GM23248 (cell line): ENCODE measurements at places on chromosomes 7 and 10. TPM values are rescaled to one million over a fixed set of nuclear protein-coding genes. Genes with fewer than 3 reads are reported as not detected.
A peak's percentile ranks its signal among the peaks of the same experiment; 100 is the strongest.

The RAPGEF5 gene
- total RNA-seq: 0.86 and 1.0 TPM in 2 replicates

The LRRC18 gene
- not detected in 2 replicates for total RNA-seq

The NYAP1 gene
- not detected in 2 replicates for total RNA-seq

The IFT22 gene
- 40.1 and 51.9 TPM in 2 replicates for total RNA-seq

The PILRA gene
- not detected in 2 replicates for total RNA-seq

- no peak for DNase-seq
Measured at GRCh38 chr10:132690401-132690800, 95.5 kb downstream of the NKX6-2 start.

DNA sequence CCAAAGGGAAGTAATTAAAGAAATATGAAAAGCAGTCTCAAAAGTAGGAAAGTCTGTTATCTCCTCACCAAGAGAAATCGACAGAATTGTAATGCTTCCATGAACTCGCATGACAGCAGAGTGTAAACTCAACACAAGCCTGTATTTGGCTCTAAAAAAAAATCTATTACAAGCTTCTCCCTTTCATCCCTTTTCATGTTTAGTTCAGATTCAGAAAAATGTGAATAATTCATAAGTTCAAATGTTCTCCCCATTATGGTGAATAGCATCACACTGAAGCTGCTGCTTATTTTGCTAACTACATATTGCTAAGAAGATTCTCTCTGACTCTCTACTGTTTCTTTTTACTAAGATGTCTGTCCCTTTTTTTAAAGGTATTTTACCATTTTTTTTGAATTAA, 910.3 kb upstream of the MBL2 start:
- DNase-seq: no peak

GRCh38 chr7:111075498-111075897, 15.4 kb upstream of the LRRN3 start:
- no peak for DNase-seq

DNA sequence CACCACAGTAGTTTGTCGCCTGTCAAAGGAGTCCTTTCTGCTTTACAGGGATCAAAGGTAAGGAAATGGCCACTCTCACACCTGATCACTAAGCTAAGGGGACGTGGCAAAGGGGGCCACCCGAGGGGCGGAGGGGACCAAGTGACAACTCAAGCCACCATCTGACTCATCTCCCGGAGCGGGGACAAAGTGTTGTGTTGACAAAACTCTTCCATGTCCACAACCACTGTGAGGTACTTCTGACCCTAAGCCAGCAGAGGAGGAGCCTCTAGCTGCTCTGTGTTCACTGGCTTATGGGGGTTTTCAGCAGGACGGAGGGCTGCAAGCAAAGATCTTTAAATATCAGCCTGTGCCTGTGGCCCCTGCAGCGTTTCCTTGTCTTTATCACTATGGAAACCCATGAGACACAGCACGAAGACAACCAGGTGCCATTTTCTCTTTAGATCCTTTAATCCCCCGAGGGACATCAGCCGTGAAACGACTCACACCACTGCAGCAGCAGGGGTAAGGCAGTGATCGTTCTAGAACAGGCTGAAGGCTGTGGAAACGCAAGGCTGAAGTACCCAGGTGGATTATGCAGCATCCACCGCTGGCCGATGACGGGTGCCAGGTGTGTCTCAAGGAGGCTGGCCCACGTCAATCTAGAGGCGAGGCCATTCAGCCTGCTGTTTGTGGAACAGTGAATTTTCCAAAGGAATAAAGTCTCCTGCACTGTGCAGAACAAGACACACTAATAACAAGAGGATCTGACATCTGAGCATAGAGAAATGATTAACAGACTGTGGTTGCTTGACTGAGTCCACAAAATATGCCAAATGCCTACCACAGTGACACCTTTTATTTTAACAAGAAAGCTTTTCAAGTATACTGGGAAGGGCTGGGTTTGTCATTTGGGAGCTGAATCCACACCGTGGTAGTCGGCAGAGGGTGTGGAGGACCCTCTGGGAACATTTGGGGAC, 26.6 kb upstream of the DDC start:
- no peak for DNase-seq

- peak; percentile 88 for DNase-seq
Measured at GRCh38 chr7:112510001-112510742, 29.4 kb downstream of the LSMEM1 start.

DNA sequence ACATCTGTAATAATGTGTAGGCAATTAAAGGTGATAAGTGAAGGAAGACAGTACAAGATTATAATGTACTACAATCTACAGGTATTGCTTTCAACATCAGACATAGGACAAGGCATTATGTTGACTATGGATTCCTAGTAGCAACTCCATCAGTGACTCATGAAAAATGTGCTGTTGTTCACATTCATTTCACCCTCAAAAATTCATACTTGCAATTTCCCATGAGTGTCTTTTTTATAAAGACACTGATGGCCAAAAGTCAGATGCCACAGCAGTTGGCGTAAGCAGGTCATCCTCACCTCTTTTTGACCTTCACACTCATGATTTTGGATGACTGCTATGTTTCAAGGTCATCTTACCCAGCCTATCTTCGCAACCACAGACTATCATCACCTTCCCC, 100.0 kb upstream of the AMPH start:
- peak; percentile 58 for DNase-seq

- DNase-seq: peak; percentile 95
Measured at GRCh38 chr7:105224884-105225651, 163.7 kb downstream of the SRPK2 start.

- DNase-seq: no peak
Measured at GRCh38 chr7:137241655-137242360, 101.7 kb downstream of the PTN start.

DNA sequence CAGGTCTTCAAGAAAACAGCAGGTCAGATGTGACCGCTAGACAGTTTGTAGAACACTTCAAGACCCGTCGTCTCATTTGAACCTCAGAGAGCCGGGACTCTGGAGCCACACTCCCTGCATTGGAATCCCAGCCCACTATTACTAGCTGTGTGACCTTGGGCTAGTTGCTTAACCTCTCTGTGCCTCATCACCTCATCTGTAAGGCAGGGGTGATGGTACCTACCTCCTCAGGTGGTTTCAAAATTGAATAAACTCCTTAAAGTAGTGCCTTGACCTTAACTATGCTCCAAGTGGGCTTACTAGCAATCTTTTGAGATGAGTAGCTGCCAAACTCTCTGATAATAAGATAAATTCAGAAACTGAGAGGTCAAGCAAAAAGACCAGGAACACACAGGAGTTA, 43.8 kb downstream of the OGDH start:
- DNase-seq: no peak

GRCh38 chr10:86357041-86357440, 9.6 kb downstream of the GRID1 start:
- no peak for DNase-seq

GRCh38 chr10:101214446-101215396, 14.5 kb downstream of the LBX1 start:
- DNase-seq: peak; percentile 68

GRCh38 chr10:22712211-22712955, 2.0 kb downstream of the PIP4K2A start:
- peak; percentile 74 for DNase-seq

GRCh38 chr10:74871595-74872382, 45.4 kb downstream of the KAT6B start:
- no peak for DNase-seq

DNA sequence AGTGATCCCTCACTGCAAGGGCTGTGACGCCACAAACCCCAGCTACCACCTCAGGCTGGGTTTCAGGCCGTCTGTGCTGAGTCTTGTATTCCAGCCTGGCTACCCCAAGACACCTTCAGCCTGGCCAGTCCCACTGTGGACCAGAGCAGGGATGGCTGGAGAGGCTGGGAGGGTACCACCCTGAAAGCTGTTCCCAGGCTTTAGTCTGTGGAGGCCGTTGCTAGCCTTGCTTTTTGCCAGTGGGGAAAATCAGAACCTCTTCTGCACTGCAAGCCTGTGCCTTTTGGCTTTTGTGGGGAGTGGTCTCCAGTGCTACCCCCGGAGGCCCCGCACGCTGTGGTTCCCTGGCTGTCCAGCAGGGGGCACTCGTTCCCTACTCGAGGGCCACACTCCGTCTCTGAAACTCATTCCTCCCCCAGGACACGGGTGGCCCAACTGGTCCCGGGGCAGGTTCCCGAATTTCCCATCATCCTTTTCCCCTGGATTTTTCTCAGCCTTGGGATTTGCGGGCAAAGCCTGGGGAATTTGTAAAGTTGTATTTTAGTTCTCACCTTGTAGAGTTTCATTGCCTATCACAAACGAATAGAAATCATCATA, 128.4 kb upstream of the BTBD16 start:
- DNase-seq: no peak

- peak; percentile 51 for DNase-seq
Measured at GRCh38 chr10:51743146-51743545, 43.8 kb upstream of the CSTF2T start.

GRCh38 chr10:125013529-125013872, 71.6 kb downstream of the ZRANB1 start:
- DNase-seq: no peak

DNA sequence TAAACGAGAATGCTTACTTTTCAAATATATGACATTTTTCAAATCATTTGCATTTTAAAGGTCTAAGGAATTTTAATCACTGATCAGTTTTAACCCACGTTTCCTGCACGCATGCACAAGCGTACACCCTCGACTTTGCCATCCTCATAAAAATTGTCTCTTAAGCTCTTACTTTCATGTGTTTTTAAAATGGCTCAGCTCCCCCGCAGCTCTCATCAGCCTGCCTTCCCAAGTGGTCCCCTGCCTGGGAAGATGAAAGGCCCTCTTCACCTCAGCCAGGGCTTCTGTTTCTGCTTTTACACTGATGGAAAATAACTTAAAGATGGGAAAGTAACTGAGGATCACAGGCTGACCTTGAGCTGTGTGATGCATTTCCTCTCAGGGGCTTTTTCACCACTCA, 131.6 kb upstream of the LSM8 start:
- DNase-seq: no peak

DNA sequence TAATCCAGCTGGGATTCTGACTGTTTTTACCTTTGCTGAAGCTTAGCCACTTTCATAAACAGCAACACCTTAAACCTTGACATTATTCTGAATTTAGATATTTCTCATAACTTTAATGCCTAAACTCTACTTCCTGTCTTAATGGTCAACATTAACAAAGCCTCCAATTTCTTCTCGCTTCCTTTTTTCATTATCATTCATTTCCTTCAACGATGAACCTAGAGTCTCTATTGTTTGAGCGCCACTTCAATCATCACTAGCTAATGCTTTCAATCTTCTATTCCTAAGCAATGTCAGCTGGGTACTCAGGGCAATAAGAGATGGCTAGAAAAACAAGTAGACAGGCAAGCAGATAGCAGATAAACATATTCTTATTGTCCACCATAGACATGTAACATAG, 96.6 kb upstream of the TMEM196 start:
- DNase-seq: no peak

DNA sequence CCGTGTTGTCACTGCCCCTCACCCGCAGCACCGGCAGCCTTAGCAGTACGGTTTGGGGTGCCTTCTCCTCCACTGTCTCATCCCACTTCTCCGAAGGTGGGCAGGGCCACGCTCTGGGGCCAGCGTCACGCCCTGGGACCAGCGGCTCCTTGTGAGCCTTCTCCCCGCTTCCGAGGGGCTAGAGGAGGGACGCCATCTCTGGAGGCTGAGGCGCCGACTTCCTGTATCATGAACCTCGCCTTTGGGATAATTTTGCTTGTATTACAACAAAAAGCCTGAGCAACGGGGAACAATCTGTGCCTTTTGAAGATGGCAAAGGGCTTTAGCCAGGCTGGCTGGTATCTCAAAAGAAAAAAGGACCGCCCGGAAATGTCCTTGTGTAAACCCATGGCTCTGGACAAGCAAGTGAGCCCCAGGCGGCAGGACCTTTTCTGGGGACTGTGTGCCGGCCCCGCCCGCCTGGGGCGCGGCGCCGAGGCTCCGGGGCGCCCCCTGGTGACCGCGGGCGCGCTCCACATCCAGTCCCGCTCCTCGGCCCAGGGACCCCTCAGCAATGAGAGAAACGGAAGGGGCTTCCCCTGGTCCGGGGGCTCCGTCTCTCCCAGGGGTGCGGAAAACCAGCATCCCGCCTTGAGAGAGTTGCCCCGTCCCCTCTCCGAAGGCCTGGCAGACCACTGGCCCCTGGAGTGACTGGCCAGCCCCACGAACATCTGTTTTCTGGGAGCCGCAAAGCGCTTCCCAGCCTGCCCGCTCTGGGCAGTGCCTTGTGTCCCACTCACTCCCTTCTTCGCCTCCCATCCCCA, 3.8 kb downstream of the DEPP1 start:
- peak; percentile 82 for DNase-seq

DNA sequence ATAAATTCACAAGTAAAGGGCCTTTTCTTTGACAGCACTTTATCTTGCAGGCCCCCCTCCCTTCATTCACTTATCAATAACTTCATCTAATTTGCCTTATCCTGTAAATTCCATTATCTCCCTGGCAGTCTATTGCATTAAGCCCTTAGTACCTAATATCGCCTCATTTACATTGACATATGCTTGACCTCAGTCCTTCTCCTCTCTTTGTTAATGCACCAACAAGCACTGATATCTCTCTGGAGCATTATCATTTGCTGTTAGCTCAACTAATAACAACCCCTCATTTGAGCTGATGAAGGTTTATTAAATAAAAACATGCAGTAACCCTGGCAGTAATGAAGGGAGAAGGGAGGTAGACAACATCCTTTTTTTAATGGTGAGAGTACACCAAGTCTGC, 46.8 kb downstream of the EXOC4 start:
- no peak for DNase-seq

- DNase-seq: peak; percentile 33
Measured at GRCh38 chr10:97575127-97575668, 2.6 kb downstream of the ANKRD2 start.

DNA sequence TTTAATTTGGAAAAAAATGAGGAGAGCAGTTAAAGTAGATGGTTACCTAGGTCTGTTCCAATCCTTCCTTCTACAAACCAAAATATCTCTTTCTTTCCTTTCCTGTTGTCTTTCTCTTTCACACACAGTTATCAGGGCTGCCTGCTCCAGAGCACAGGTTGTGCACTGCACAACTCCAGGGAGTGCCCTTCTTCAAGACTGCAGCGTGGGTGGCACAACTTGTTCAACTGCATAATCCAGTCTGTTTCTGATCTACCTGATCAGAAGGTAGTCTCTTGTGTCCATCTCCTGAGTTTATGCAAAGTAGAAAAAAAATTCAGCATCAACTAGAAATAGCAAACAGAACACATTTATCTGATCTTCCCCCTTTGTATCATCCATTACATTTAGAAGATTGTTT, 78.1 kb upstream of the COL13A1 start:
- DNase-seq: no peak

DNA sequence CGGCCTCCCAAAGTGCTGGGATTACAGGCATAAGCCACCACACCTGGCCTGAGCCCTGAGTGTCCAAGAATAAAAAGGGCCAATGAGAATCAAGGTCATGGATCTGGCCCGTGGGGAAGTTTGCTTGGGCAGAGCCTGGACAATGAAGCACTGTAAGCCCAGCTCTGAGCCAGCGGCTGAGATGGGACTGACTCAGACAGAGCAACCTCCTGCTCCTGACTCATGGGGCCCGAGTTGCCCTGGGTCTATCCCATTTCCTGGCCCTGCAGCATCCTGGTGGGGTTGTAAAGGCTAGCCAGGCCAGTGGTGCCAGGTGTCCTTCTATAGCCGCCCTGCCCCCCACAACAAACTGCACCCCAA, 5.2 kb upstream of the MYH16 start:
- peak; percentile 97 for DNase-seq
